ENCODE measurements at places on chromosomes 6 and 20. TPM values are rescaled to one million over a fixed set of nuclear protein-coding genes. Genes with fewer than 3 reads are reported as not detected.

The ULBP1 gene
- 0.81 TPM for total RNA-seq

The E2F1 gene
- 28.7 TPM for total RNA-seq

The PSORS1C1 gene
- total RNA-seq = 1.4 TPM

The NMBR gene
- total RNA-seq = 0.33 TPM

The PTCHD4 gene
- 0.33 TPM for total RNA-seq

The PLN gene
- total RNA-seq = 0.13 TPM
